Pancreas (tissue), 10 donors: ENCODE measurements at places on chromosomes 2 and 18. TPM values are rescaled to one million over a fixed set of nuclear protein-coding genes. Genes with fewer than 3 reads are reported as not detected.

The TXNDC2 gene
- not detected for total RNA-seq

DNA sequence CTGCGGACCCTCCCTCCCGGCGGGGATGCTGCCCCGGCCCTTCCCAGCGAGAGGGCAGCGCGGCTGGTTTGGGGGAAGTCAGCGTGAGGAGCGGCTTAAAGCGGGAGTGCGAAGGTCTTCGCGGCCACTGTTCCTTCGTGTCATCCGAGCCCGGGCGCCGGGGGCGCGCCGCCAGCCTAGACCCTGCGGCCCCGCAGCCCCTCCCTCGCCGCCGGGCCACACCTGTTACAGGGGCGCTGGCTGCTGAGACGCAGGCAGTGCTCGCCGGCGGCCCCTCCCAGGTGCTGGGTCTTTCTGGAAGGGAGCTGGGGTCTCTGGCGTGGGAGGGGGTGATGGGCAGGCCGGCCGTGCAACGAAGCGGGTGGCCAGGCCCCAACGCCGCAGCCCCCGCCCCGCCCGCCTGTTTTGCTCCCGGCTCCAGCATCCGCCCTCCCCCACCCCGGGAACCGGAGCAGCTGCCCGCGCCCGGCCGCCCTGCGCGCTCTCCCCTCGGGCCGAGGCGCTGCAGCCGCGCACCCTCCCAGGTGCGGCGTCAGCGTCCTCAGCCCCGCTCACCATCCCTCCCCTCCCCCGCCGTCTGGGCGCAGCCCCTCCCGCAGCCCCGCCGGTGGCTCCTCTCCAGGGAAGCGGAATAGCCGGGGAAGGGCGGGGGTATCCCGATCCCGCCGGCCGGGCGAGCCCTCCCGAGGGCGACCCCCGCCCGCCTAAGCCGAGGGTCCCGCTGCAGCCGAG, 727 bp downstream of the KIF1A start:
- no peaks in the 10 kb centered on the region for H3K36me3 ChIP-seq
- H3K27ac ChIP-seq: peak overlapping the region; percentile 63
- peak; percentile 72 for DNase-seq
- H3K4me3 ChIP-seq: peak overlapping the region; percentile 67

DNA sequence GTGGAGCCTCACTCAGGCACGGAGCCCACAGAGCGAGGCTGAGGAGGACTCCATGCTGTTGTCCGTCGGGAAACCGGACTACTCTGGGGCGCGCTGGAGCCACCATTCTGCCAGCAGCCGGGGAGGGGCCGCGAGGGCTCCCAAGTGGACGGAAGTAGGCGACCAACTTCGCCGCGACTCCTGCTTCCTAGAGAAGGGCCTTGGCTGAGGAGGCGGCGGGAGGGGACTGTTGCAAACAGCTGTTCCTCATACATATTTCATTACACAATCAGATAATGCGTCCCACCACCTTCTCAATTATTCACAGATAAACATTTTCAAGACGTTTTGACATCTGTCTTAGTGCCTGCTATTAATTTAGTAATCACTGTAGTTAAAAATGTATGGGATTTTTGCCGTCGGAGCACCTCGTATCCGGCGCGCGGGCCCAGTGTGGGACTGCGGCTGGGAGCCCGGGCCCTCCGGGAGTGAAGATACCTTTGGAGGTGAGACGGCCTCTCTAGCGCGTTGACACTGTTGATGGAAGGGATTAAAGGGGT, 11.7 kb upstream of the SIX3 start:
- no peak for DNase-seq
- H3K27me3 ChIP-seq: peaks cover 50% of the 10 kb centered on the region
- H3K27ac ChIP-seq: no peak overlapping the region
- H3K4me3 ChIP-seq: no peak overlapping the region
- H3K36me3 ChIP-seq: no peaks in the 10 kb centered on the region

- DNase-seq: no peak
- H3K4me1 ChIP-seq: no peaks in the 10 kb centered on the region
- H3K27ac ChIP-seq: no peak overlapping the region
- H3K27me3 ChIP-seq: no peaks in the 10 kb centered on the region
- H3K4me3 ChIP-seq: no peak overlapping the region
- H3K36me3 ChIP-seq: no peaks in the 10 kb centered on the region
These were observed 47.3 kb downstream of the RFTN2 start for GRCh38 chr2:197628043-197628500.

The LRRTM1 gene
- total RNA-seq: 0.06 TPM

DNA sequence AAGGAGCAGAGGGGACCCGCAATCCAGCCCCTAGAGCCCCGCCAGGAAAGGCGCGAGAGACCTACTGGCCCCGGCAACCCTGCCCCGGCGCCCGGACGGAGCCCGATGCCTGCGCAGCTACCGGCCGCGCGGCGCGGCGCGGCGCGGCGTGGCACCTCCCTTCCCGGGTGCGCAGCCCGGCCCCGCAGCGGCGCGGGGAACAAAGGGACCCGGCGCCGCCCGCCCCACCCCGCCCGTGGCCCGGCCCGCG, 307 bp downstream of the CDH2 start:
- H3K27me3 ChIP-seq: peaks cover 45% of the 10 kb centered on the region
- no peaks in the 10 kb centered on the region for H3K4me1 ChIP-seq
- DNase-seq: peak; percentile 55
- no peak overlapping the region for H3K27ac ChIP-seq
- no peaks in the 10 kb centered on the region for H3K36me3 ChIP-seq

The ANKRD44 gene
- total RNA-seq: 10.0 TPM

The ANKRD30BL gene
- total RNA-seq: not detected

DNA sequence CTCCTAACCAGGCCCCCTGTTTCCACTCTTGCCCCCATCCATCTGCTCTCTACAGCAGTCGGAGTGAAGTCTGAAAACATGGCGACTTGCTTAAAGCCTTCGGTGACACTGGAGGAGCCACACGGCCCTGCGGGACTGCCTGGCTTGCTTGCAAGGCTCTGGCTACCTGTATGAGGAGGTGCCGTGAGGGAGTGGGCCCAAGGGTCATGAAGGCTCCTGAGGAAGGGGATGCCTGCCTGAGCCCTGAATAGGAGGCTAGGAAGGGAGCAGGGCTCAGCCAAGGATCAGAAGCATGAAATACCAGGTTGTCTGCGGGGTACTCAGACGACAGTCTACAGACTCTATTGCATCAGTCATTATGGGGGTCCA, 75.4 kb downstream of the EMX1 start:
- DNase-seq: peak; percentile 10
- H3K27me3 ChIP-seq: no peaks in the 10 kb centered on the region

The IMPA2 gene
- total RNA-seq: 286 TPM

The SCG2 gene
- total RNA-seq: 4.9 TPM

The ASXL3 gene
- 1.5 TPM for total RNA-seq

The CD8B gene
- total RNA-seq: 0.63 TPM

The SYT4 gene
- total RNA-seq: 2.6 TPM

GRCh38 chr18:3177902-3178687, 41.7 kb downstream of the MYOM1 start:
- H3K27me3 ChIP-seq: no peaks in the 10 kb centered on the region
- no peaks in the 10 kb centered on the region for H3K4me1 ChIP-seq
- DNase-seq: peak; percentile 60
- no peak overlapping the region for H3K27ac ChIP-seq
- H3K4me3 ChIP-seq: no peak overlapping the region

DNA sequence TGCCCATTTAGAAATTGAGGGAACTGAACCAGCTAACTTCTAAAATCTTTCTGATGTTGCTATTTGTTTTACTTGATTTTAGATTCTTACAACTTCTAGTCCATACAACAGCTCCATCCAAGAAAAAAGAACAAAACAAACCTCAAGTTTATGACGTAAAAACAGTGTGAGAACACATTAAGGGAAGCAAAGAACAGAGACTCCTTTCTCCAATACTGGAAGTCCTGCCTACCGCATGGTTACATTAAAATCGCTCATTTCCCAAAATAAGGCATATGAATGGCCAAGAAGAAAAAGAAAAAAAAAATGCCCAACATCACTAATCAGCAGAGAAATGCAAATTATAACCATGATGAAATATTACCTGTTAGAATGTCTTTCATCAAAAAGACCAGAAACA, 110.0 kb downstream of the TRIB2 start:
- no peaks in the 10 kb centered on the region for H3K27me3 ChIP-seq
- DNase-seq: no peak
- H3K4me1 ChIP-seq: no peaks in the 10 kb centered on the region
- H3K4me3 ChIP-seq: no peak overlapping the region
- H3K27ac ChIP-seq: no peak overlapping the region

DNA sequence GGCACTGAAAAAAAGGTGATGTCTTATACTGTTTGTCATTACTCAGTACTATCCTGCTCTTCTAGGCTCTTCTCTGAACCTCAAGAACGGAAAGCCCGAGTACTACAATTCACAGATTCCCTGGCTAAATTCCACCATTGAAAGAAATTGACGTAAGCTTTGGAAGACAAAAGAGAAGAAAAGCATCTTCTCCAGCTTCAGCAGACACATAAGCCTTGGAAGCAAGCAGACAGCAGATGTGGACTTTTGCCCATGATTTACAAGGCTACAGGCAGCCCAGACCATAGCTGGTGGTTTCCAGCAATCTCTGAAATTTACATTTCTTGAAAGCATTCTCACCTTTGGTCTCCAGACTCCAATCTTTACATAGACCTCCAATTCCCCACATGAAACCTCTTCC, 289.0 kb downstream of the C1D start:
- H3K4me3 ChIP-seq: no peak overlapping the region
- no peak for DNase-seq
- H3K4me1 ChIP-seq: peaks cover 18% of the 10 kb centered on the region
- H3K36me3 ChIP-seq: no peaks in the 10 kb centered on the region

DNA sequence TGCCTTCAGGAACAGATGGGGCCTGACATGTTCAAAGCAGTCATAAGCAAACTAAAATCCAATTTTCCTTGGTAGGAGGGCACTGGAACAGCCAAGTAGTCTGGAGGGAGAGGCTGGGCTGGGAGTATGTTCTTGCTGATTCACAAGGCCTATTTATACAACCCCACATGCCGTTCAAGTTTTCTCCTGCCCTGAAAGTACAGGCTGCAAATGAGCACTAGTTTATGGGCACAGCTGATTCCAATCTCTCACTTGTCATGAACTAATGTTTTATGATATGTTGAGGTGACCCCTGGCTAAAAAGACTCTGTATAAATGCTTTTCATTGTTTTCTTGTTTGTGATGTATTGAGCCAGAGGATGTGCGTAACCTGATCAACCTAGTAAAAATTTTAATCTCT, 183.4 kb upstream of the SRD5A2 start:
- no peak for DNase-seq
- H3K4me3 ChIP-seq: no peak overlapping the region
- no peak overlapping the region for H3K27ac ChIP-seq
- no peaks in the 10 kb centered on the region for H3K4me1 ChIP-seq
- no peaks in the 10 kb centered on the region for H3K27me3 ChIP-seq
- H3K36me3 ChIP-seq: no peaks in the 10 kb centered on the region

The OR6B2 gene
- not detected for total RNA-seq

The IL1B gene
- 0.98 TPM for total RNA-seq
